ENCODE measurements at places on chromosomes 7 and 10.

DNA sequence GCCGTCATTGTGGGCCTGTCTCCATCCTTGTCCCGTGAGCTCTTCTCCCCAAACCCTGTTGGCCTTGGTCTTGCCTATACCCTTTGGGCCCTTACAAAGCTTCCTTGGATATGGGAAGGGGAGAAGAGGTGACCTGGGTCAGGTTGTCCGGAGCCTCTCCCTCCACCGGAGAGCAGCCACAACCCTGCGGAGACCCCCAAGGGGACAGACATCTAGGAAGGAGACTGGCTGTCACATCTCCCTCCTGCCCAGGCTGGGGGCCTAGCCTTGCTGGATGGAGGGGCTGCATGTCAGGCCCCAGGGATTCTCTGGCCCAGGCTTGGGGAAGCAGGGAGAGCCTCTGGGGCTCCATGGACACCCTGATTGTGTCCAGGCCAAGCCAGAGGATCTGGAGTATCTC is 11.8 kb downstream of the NACAD start:
- no peak for DNase-seq

GRCh38 chr10:37713642-37714041 is 143.8 kb downstream of the ZNF248 start:
- no peak for DNase-seq

DNA sequence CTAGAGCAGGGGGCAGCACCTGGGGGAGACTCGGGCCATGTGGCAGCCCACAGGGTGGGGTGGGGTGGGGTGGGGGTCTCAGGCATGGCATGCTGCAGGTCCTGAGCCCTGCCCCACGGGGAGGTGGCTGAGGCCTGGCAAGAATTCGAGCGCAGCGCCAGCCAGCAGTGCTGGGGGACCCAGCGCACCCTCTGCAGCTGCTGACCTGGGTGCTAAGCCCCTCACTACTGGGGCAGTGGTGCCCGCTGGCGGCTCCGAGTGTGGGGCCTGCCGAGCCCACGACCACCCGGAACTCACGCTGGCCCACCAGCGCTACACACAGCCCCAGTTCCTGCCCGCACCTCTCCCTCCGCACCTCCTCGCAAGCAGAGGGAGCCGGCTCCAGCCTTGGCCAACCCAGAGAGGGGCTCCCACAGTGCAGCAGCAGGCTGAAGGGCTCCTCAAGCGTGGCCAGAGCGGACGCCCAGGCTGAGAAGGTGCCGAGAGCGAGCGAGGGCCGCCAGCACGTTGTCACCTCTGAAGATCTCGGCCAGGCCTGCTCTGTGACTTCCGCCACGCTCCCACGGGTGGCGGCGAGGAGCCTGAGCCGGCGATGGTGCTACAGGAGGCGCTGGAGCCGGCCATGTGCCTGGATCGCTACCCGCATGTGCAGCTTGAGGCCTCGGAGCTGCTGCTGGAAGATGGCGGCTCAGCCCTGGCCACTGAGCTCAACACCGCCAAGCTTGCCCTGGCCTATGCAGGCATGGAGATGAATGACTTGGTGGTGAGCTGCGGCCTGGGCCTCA is 145.1 kb upstream of the C7orf33 start:
- DNase-seq: no peak

GRCh38 chr10:9209105-9209798 is 1154.8 kb downstream of the GATA3 start:
- peak; percentile 71 for DNase-seq

GRCh38 chr7:54908760-54909438 is 109.9 kb upstream of the EGFR start:
- no peak for DNase-seq

DNA sequence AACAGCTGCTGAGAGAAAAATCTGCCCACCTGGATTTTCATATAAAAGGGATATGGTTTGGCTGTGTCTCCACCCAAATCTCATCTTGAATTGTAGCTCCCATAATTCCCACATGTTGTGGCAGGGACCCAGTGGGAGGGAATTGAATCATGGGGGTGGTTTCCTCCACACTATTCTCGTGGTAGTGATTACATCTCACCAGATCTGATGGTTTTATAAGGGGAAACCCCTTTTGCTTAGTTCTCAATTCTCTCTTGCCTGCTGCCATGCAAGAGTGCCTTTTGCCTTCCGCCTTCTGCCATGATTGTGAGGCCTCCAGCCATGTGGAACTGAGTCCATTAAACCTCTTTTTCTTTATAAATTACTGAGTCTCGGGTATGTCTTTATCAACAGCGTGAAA is 20.8 kb upstream of the MKI67 start:
- DNase-seq: no peak

DNA sequence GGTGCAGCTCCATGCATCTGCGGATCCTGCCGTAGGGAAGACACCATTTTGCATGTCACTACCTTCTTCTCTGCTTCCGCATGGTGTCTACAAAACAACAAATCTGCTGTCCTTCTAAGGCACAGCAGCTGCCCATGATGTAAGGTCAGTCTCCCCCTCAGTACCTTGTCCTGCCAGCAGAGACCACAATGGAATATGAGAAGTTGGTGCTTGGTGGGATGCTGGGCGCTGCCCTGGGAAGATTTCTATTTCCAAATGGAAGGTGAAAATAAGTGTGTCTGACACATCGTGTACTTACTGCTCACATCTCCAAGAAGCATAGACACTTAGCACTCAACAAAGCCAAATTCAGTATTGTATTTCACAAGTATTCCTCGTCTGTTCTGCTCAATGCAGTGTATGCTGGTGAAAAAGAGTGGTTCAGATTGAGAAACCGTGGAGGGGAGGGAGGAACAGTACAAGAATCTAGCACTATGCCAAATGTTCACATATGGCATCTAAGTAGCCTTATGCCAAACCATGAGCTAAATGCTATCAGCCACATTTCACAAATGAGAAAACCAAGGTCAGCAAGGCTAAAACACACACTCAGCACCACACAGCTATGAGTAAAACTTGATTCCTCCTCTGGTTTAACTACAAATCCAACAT is 95.0 kb downstream of the GRB10 start:
- no peak for DNase-seq

DNA sequence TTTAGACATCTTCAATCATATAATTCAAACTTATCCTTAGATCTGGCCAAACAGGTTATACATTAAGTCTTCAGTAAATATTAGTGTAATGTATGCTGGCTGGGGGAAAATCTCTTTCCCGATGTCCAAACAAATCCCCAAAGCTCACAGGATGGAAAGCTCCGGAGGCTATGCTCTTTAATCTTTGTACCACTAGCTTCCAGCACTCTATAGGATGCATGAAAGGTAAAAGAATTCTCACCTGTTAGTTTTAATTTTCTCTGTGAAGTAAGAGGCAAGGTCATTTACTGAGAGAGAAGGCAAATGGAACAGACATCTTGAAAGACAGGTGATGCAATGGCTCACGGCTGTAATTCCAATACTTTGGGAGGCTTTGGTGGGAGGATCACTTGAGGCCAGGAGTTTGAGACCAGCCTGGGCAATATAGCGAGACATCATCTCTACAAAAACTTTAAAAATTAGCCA is 99.8 kb upstream of the KIF5B start:
- DNase-seq: no peak

- DNase-seq: no peak
These were observed 28.5 kb upstream of the FRAT2 start for GRCh38 chr10:97363071-97363470.

- peak; percentile 93 for DNase-seq
These were observed 78.6 kb downstream of the ARL5B start for GRCh38 chr10:18737841-18738240.

DNA sequence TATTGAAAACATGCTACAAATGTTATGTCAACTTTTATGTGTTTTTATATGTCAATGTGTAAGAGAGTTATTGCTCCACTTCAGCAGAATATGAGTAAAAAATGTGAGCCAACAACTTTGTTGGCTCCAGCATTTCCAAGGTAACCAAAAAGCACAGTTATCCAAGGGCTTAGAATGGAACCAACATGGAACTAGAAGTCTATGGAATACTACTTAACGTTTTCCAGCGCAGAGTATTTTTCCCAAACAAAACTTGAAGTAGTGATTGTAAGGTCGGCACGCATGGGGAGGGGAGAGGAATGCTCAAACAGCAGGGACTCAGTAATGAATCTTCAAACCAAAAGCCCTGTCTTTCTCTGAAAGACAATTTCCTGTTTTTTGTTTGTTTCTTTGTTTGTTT is 45.0 kb upstream of the TSPAN13 start:
- DNase-seq: no peak

GRCh38 chr7:104951546-104951945 is 62.5 kb upstream of the KMT2E start:
- DNase-seq: no peak

DNA sequence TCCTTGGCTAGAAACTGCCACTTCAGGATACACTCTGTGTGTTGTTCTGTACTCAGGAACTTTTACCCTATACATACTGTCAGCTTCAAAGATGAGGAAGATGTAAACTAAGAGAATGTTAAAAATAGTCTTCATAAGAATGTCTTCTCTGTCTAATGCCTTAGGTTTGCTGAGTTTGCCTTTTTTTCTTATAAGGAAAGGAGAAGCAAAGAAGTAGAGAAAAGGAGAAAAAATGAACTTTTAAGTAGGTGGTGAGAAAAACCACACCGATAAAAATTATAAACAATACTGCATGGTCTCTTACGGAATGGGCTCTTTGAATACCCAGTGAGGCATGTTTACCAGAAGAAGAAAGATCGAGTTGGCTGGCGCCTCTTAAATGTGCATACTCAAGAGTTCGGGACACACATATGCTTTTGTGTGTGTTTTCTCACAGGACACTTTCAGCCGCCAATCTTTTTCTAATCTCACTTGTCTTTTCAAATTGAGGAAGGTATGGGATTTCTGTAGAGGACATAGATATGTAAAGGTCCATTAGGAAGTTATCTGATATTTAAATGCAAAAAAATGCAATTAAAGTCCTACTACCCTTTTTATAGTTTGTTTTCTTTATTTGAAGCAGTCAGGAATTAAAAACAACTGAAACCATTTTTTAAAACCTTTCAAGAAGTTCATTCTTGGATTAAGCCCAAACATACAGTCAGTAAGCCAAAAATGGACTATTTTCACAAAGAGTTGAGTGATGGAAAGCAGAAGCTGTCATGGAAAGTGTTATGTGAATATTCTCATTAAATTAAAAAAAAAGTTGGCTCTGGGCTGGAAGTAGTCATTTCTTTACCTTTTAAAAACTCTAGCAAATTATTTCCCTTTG is 100.6 kb upstream of the MDFIC start:
- no peak for DNase-seq

DNA sequence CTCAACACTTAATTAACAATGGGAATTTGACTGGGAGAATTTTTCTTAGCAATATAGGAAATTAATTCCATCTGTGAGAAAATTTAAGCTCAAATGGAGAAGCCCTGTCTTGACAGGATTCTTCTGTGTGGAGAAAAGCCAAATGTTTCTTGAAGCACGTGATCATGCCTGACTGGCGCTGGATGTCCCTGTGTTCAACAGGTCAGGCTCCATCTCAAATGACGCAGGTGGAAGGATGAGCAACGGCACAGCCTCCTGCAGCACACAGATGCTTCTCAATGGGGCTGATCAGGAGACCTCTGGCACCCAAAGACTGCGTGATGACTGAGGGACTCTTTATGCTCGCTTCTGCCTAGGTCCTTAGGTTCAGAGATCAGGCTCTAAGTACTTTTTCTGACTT is 143.8 kb downstream of the RSU1 start:
- DNase-seq: no peak

DNA sequence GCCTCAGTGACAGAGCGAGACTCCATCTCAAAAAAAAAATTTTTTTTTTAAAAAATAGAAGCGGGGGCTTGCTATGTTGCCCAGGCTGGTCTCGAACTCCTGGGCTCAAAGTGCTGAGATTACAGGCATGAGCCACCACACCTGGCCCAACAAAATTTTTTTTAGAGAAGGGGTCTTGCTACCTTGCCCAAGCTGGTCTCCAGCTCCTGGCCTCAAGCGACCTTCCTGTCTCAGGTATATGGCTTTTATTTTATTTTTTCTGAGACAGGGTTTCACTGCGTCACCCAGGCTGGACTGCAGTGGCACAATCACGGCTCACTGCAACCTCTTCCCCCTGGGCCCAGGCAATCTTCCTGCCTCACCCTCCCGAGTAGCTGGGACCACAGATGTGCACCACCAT is 1.6 kb upstream of the ABHD11 start:
- no peak for DNase-seq

- DNase-seq: no peak
These were observed 31.5 kb downstream of the CUL1 start for GRCh38 chr7:148729984-148730733.

DNA sequence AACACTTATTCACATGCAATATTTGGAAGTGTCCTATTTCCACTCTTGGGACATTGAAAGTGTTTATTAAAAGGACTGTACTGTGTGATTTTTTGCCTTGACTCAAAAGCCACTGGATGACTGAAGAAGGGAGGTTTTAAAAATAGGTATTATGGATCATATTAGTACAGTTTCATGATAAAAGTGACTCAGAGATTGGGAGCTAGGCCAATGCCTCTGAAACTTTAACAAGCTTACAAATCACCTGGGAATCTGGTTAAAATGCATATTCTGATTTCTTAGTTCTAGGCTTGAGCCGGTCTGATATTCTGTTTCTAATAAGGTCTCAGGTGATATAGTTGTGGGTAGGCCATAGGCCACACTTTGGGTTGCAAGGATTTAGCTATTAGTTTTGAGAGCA is 191.2 kb downstream of the PLXDC2 start:
- peak; percentile 65 for DNase-seq

GRCh38 chr7:36291387-36292316 is 98.0 kb upstream of the ANLN start:
- DNase-seq: peak; percentile 80

DNA sequence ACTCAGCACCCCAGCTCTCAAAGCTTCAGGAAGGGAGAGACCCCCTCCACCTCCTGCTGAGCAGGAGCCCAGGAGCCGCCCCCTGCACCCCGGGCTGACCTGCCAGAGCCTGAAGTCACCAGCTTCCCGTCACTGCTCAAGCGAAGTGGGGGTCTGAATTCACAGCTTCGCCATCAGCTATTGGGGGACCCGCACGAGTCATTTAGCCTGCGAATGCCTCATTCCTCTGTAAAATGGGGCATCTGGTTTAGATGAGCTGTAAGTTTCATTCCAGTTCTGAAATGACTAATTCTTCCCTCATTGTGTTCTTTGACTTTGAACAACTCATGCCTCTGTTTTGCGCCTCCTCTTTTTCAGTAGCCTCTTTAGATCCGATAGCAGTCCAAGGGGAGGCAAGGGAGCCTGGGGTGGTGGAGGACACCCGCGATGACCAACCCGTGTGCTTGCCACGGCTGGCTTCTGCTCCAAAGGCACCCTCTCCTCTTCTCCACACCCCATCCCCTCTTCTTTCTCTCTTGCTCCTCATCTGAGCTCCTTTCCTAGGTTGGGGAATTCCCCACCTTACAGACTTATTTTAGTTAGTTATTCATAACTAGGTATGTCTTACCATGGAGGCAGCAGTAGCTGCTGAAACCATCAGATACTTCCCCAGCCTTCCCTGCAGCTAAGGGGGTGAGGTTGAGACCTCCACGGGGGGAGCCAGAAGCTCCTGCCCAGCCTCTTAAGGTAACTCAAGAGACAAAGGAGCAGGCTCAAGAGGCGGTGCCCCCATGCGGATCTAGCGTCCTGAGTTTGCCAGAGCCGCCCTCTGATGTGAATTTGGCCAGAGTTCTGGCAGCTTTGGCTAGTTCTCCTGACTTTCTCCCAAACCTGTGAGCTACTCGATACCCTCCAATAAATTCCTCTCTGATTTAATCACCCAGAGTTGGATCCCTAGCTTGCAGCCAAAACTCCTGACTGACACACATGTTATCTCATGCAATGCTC is 47.7 kb downstream of the RBM17 start:
- peak; percentile 38 for DNase-seq

GRCh38 chr10:71747039-71747531 is 26.2 kb downstream of the VSIR start:
- DNase-seq: no peak

- peak; percentile 84 for DNase-seq
These were observed at the start of gene FAM20C for GRCh38 chr7:191981-192649. Gene FAM20C (plus strand): TSS chr7:192571. CDS start chr7:193200, 629 bp downstream.
